ENCODE measurements at places on chromosomes 6 and 20. TPM values are rescaled to one million over a fixed set of nuclear protein-coding genes. Genes with fewer than 3 reads are reported as not detected.

KCNS1 gene
- total RNA-seq = not detected

GRCh38 chr6:158408013-158408412, 95.7 kb downstream of the TULP4 start:
- no peak for DNase-seq

TRIM15 gene
- total RNA-seq = 13.3 TPM

- DNase-seq = no peak
Measured at GRCh38 chr20:42714298-42715141, 475.2 kb downstream of the PTPRT start.

GRIK2 gene
- total RNA-seq = not detected

GGTLC1 gene
- not detected for total RNA-seq
